NCI-H226 (cell line): ENCODE measurements at places on chromosomes 12 and 14.
A peak's percentile ranks its signal among the peaks of the same experiment; 100 is the strongest.

DNA sequence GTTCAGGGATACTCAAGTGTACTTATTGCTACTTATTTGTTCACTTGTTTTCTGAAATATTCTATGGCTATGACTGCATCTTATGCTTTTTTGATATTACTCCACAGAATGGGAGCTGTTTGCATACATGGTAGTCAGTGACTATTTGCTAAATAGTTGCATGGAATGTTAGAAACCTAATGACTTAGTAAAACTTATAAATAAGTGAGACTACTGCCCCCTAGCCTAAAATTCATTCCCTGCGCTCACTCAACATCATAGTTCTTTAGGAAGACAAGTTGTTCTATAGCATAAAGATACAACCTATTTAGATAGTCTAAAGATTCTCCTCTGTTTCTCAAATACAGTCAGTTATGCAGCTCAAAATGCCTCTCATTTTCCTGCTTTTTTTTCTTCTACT lies 305.5 kb downstream of the CEP128 start:
- no peak for DNase-seq

- no peak for DNase-seq
These were observed 293.9 kb downstream of the RPAP3 start for GRCh38 chr12:47411966-47412365.

DNA sequence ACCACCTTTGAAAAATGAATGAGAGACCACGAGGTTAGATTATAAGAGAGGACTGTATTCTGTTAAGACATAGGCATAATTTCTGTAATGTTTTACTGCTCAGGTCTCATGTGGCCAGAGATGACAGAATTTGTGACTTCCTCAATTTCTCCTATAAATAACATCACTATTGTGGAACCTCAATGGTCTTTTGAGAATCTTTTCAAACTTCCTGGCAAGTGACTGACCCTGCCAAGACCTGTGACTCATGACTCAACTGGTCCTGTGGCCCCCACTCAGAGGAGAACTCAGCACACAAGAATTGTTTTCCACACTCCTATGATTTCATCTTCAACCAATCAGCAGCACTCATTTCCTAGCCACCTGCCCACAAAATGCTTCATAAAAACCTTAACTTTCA lies 508.2 kb upstream of the ATP2B1 start:
- peak; percentile 43 for DNase-seq

GRCh38 chr12:32727237-32727636 lies 28.5 kb downstream of the YARS2 start:
- no peak for DNase-seq

DNA sequence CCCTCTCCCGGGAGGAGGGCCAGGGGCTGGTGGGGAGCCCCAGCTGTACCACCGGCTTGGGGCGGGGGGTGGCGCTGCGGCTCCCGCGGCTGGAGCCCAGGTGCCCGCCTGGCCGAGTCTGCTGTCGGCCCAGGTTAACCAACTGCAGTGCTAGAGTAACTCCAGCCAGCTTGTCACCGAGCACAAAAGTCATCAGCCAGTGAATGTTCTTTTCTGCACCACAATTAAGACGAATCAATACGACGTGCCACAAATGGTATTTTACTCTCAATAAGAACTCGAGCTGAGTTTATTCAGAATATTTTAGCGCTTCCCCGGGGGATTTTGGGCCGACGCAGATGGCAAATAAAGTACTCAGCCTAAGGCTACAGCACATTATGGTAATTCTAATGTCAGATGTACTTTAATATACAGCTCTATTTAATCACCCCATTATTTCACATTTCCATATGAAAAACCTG lies 83.2 kb downstream of the BCL11B start:
- DNase-seq: no peak

- no peak for DNase-seq
These were observed 51.8 kb upstream of the PSMC1 start for GRCh38 chr14:90204516-90204915.

DNA sequence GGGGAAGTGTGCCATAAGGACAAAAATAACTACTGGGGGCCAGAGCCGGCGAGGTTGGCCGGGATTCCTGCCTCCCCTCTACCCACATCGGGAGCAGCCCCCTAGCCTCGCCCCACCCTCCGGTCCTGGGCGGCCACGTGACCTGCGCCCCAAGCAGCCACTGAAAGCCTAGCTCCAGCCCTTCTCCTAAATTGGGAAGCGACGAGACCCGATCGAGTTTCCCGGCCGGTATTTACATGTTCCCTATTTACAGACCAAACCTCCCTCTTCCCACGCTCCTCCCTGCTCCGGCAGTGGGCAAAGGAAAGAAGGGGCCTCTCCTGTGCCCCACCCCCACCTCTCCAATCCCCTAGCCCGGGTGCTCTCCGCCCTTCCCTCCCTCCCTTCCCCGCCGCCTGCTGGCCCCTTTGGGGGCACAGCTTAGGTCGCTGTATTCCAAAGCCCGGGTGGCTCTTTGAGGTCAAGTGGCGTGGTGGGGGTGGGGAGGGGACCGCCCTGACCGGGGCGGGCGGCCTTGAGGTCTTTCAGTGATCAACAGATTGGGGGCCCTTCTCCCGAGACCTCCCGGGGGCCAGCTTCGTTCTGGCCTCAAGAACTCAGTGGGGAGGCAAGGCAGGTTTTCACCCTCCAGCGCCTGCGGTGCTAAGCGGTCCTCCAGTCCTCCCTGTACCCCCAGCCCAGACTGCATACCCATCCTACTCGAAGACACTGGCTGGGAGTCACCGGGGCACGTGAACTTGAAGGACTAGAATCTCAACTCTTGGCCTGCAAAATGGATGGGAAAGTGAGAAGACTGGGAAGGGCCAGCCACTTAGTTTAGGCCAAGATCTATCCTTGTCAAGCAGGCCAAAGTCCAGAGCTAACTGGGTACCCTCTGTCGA lies 6.3 kb upstream of the CTDSP2 start:
- no peak for DNase-seq

DNA sequence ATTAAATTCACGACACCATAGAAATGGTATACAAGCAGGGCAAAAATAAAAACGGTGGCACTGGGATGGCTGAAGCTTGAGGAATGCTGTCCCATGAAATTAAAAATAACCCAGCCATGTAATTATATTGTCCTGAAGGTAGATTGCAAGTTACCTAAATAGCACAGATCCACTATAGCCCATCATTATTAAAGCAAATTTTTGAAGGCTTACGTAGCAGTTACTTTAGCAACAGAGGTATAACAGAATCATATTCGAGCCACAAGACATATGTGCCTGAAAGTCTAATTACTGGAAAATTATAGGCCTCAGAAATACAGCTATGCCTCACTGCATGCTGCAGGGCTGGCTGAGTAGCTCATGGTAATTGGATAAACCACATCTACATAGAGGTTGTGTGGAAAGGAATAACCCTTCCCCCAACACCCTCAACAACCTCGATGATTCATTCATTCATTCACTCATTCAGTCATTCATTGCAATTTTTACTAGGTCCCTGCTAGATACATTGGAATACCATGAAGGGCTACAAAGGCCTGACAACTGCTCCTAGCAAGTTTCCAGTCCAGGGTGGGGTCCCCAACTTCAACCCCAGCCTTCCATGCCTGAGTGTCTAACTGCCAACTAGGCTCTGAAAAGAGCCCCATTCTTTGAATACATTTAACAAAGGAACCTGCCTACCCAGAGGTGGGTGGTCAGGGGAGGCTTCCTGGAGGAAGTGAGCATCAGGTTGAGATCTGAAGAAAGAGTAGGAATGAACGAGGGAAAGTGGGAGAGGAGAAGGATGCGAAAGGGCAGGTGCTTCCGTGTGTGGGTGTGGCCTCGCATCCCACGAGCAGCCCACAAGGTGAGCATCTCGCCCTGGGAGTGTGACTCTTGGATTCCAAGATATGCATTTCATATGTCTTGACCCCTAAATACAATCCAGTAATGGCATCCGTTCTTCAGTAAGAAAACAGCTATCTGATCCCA lies 18.0 kb upstream of the CMKLR1 start:
- no peak for DNase-seq

- peak; percentile 72 for DNase-seq
These were observed 2.0 kb upstream of the STON2 start for GRCh38 chr14:81402123-81402495.

DNA sequence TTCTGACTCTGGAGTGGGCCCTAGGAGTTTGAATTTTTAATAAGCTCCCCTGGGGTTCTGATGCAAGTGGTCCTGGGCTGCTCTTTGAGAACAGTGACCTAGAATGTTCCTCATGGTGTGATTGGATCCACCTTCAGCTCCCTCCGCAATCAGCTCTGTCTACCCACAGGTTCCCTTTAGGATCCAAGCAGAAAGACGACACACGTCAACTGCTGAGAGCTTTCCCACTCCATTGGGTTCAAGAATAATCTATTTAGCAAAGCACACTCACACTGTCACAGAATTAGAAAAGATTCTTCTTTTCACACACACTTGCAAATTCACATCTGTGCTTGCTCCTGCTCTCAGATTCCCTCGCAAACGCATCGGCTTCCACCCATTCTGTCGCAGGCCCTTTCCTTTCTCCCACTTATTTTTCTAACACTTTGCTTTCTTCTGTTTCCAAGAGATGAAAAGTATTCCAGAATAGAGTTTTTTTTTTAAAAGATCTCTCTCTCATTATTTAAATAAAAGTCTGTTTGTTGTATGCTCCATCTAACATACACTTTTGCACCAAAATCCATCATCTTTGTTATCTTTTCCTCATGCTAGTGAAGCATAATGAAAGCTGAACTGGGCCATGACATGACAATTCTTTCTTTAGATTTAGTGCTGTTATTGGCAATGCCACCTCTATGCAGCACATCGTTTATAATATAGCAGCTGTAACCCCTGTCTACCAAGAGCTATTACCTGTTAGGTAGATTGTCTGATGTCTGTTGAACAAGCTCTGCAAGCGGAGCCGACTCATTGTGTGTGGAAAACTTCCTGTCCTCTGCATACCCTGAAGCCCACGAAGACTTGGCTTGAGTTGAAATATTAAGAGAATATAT lies 73.1 kb downstream of the CACNA1C start:
- DNase-seq: no peak

DNA sequence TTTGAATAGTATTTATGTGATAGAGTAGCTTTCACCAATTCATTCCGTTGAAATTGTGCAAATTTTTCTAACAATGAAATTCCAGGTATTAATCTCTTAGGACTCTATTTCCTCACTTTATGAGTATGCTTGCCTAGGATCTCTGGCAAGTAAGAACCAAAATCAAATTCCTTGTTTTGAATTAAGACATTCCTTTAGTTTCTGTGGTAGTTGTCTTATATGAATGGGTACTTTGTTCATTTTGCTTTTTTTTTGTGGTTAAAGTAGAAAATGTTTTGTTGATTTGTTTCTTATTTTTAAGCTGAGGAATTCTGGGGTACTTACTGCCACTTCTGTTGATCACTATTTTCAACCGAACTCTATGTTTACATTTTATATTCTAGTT lies 59.8 kb downstream of the KITLG start:
- no peak for DNase-seq

DNA sequence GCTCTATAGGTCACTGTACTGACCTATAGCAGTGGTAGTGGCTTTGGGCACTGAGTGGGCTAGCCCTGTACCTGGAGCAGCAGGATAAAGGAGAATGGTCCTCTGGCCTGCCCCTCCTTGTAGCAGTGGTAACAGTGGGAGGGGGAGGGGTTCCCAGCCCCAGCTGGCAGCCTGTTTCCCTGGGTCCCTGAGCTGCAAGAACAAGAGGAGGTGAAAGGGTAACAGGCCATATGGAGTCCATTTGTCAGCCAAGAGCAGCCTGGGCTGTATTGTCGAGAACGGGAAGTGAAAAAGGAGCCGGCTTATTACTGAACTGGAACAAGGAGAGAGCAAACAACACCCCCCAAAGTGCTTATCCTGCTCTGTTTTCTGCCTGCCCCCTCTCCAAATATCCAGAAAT lies 73.8 kb upstream of the SRSF5 start:
- DNase-seq: no peak

DNA sequence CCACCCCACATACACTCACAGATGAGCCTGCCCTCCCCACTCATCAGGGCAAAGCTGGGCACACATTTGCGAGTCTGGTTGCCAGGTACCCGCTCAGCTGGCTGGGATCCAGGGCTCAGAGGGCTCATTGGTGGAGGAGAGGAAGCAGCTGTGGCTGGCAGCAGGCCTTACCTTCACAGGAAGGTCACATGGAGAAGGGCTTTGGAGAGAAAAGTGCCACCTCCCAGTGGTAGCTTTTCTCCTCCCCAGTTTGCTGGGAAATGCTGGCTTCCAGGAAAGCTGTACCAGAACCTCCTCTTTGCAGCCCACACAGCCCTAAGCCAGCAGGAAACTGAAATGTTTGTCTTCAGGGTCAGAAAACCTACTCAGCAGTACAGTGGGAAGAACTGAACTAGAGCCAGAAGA lies 55.6 kb downstream of the LGMN start:
- peak; percentile 40 for DNase-seq

DNA sequence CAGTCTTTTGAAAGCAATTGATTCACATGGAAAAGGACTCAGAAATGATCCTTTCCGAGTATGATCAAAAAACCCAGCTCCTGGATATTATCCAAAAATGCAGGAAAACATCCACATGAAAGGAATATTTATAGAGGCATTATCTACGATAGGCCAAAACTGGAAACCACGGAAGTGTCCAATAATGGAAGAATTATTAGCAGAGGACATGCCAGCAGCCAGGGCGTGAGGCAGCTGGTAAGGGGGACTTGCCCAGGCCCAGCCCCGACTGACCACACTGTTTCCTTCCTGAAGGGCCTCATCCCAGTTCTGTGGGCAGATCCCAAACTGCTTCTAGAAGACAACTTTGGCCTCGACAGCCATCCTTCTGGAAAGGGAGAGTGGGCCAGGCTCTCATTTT lies 20.5 kb downstream of the ACTN1 start:
- DNase-seq: peak; percentile 30

DNA sequence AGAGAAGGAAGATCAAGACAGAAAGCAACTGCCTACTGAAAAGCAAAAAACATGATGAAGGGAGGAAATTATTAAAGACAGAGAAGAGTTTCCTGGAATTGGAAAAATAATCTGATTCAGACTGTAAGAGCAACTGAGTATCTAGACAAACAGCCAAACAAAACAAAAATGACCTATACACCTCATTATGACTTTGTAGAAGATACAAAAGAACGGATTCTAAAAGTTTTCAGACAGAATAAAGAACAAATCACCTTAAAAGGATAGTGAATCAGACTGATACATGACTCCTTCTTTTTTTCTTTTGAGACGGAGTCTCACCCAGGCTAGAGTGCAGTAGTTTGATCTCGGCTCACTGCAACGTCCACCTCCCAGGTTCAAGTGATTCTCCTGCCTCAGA lies 10.4 kb downstream of the OSBPL8 start:
- no peak for DNase-seq

DNA sequence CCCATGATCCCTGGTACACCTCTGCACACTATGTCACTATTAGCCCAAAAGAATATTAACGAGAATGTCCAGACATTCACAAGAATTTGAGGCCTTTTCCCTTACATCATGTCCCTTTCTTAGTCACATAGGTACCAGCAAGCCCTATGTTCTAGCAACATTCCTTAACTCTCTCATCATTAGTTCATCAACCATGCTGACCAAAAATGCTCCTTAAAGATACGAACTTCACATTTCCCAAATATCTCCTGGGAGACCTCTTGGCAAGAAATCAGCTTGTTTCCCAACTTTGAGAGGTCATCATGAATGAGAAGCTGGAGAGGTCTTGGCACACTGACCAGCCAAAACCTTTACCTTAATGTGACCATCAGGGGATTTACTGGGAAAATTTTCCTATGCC lies 4.6 kb downstream of the SALL2 start:
- peak; percentile 84 for DNase-seq
